ENCODE measurements at places on chromosomes 3 and 15.

DNA sequence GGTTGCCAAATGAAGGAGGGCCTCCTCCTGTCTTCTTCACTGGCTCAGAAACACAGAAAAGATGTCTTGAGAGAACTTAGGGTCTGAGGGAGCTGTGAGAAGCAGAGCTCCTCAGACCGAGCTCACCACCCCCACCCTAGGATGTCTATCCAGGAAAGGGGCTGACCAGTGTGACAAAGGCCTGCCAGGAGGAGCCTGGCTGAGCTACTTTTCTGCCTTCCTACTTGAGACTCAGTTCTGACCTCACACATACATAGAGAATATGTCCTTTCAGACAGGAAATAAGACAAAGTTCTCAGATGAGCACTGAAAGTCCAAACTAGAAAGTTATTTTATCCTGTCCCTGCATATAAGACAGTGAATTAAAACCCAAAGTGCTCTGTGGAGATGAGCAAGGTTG, 54.5 kb downstream of the KIF9 start:
- no peak for DNase-seq

DNA sequence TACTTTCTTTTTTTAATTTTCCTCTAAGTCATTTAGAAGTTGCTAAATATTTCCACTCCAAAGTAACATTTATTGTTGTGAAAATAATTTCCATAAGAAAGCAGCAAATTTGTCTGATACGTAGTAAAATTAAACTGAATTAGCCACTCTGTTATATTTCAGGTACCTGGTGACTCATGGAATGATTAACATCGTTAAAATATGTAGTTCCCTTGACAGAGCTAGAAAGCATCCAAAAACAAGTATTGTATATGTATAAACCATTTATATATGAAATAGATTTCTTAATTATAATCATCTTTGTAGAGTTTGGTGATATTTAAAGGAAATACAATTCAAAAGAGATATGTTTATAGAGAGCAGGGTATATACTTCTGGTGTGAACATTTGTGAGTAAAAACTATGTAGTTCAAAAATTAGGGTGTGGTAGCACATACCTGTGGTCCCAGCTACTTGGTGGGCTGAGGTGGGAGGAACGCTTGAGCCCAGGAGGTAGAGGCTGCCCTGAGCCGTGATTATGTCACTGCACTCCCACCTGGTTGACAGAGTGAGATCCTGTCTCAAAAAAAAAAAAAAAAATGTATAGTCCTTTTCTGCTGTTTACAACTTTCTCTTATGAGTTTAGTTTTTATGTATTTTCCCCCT, 36.6 kb downstream of the ATP11B start:
- DNase-seq = no peak

- DNase-seq = no peak
Observed at GRCh38 chr15:55770806-55771205, 27.9 kb upstream of the PRTG start.

GRCh38 chr15:31179693-31180092, 78.2 kb upstream of the TRPM1 start:
- DNase-seq = no peak

DNA sequence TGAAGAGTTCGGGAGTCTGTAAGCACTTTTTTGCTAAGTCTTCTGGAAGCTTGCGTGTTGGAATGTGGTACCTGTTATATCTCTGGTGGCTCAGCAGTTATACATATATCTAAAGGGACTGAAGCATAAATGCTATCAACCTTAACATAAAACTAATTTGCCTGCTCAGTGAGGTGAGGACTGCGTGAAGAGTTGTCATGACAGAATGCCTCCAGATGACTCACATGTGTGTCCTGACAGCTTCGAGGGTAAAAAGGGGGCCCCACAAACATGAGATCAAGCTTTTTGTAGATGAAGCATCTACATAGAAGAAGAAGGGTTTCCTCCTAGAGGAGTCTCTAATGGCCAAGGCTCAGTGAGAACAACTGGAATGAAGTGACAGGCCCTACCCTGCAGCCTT, 88.8 kb upstream of the C3orf80 start:
- no peak for DNase-seq

DNA sequence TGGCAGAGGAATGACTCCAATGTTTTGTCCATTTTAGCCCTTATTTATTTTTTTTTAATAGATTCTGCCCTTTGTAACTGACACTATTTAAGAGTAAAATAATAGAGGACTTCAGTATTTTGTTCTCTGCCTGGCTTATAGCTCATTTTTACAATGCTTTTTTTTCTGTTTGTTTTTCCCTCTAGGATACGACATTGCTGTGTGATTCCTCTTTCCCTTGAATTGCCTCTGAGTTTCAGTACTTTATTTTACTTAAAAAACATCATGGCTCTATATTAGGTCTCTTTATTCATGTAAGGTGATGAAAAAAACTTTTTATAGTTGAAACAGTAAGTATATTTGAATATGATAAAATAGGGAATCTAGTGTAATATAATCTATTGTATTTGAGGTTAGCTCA, 179.1 kb downstream of the PTPRG start:
- no peak for DNase-seq

- no peak for DNase-seq
Observed at GRCh38 chr15:77901251-77901881, 176.1 kb downstream of the TBC1D2B start.

- DNase-seq = no peak
Observed at GRCh38 chr3:129892857-129893580, 492 bp downstream of the TMCC1 start.

Data from activated naive CD4-positive, alpha-beta T cell (primary cell).